ENCODE measurements at places on chromosomes 16 and 17.

DNA sequence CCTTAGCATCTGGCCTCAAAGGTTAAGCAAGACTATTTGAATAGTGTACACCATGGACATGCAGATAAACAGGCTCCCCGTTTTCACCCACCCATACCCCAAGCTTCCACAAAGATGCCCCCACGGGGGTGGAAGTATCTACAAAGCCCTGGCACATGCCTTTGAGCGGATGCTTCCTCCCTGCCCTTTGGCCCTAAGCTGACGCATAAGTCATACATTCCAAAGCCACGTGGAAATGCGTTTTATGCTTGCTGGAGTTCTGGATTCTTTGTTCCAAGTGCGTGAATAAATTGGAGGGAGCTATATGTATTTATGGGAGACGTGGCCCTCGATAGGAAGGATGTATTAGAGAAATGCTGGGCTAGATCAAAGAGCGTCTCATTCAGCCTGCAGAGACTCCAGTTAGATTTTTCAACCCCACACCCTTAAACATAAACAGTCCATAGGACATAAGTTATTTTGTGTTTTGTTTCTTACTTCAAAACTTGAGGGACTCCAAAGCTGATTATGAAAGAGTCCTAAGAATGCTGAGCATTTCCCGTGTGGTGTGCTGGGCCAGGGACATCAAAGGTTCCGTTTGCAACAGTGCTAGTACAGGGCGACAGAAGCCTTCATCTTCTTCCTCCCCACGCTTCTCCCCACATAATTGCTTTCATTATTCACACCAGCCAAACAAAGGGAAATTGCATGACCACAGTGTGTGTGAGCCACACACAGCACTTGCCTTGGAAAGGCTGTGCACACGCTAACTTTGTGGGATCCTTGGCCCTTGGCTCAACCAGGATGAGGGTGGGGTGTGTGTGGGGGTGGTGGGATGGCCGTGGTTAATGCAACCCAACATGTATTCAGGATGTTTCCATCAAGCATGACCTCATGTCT lies 73.6 kb downstream of the WIPI1 start:
- DNase-seq = peak; percentile 86

DNA sequence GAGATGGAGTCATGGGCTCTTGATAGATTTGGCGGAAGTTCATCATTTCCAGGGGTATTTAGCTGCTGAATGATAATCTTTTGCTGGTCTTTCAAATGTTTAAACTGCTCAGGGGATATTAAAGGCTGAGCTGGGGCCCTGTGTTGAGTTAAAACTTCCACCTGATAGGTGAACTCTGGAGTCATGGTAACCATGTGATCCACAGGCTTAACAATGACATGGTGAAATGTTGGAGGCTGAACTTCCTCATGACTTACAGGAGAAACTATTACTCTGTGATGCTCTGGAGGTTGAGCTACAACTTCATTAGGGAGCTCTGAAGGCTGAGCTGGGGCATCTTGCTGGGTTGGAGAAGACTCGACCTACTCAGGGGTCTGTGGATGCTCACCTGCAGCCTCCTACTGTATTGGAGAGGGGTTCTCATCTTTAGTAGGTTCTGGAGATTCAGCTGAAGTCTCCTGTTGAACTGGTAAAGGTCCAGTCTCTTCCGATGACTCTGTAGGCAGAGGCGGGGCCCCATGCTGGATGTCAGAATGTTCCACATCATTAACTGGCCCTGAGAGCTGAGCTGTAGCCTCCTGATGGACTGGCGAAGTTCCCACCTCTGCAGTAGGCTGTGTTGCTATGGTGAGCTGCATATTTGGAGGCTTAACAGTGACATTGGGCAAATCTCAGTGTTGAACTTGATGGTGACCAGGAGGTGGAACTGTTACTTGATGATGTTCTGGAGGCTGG lies 24.2 kb downstream of the RDM1 start:
- peak; percentile 28 for DNase-seq

GRCh38 chr17:43020789-43021740 lies 1.1 kb downstream of the VAT1 start:
- peak; percentile 71 for DNase-seq

DNA sequence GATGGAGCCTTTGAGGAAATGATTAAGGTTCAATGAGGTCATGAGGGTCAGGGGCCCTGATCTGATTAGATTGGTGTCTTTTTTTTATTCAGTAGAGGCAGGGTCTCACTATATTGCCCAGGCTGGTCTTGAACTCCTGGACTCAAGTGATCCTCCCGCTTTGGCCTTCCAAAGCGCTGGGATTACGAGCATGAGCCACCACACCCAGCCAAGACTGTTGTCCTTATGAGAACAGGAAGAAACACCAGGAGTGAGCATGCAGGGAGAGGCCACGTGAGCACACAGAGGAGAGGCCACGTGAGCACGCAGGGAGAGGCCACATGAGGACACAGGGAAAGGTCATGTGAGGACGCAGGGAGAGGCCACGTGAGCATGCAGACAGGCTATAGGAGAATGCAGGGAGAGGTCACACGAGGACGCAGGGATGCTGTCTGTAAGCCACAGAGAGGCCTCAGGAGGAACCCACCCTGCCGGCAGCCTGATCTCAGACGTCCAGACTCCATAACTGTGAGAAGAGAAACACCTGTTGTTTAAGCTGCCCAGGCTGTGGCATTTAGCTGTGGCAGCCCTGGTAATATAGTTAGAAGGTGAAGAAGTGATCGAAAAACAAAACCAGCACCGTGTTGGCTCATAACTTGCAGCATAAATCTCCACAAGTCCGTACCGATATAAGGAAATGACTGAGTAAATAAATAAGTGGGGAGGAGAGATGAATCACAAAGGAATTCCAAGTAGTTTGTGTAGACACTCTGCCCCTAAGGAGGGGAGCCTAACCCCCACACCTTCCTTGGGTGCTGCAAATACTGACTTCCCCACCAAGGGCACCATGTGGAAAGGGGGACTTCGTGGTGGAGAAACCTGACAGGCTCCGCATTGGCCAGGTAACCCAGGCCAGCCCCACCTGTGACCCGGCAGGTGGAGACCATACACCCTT lies 14.6 kb upstream of the CSNK1D start:
- DNase-seq = peak; percentile 97

DNA sequence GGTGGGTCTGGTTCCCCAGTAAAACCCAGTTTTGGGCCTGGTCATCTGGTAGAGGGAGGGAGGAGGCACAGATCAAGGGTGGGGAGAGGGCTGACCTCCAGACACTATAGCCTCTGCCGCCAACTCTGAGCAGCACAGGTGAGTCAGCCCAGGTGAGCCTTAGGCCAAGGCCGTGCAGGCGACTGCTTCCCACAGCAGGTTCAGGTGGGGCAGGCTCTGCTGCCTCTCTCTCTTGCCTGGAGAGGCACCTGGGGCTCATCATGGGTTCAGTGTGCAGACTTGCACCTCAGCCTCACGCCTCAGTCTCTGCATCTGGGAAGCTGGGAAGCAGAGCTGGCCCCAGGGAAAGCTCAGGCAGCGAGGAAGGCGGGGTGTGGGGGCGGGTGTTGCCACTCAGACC lies 37.8 kb upstream of the IL34 start:
- no peak for DNase-seq

GRCh38 chr17:57350266-57350665 lies 93.9 kb downstream of the MSI2 start:
- DNase-seq = no peak

DNA sequence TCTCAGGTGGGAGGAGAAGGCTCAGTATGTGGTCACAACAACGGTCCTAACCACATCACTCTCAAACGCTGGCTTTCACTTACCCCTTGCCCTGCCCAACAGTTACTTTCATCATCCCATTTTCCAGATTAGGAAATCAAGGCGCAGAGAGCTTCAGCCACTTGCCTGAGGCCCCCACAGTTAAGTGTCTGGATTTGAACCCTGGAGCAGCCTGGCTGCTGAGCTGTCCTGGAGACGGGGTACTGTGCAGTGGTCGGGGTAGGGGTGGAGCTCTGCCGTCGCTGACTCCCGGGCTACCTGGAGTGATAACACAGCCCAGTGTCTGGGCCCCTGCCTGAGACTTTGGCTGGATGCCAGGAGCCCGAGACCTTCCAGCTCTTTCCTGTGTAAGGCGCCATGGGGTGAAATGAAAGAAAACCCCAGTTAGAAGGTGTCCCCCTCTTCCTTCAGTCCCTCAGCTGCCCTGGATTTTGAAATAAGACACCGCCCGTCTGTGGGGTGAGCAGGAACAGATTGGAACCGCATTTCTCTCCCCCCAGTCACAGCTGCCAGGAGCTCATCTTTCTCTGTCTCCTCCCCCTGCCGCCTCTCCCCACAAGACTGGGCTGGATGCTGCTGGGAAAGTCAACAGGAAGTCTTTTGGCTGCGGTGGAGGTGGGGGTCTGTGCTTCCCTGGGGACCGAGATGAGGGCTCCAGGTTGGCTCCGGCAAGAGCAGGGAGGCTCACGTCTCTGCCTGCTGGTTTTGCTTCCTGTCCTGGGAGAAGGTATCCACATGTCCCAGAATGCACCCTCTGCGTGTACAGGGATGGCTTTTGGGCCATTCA lies 280.2 kb downstream of the SEC14L1 start:
- peak; percentile 86 for DNase-seq

All from M059J (cell line).